Stimulated activated CD4-positive, alpha-beta T cell treated with anti-CD3 and anti-CD28 coated beads, Interleukin-1b, Interleukin-23, amount 100 ng/mL, for 1 hour (primary cell): ENCODE measurements at places on chromosomes 7 and 10.

- DNase-seq: no peak
Observed at GRCh38 chr7:136134503-136134902, 157.3 kb upstream of the MTPN start.

GRCh38 chr7:133364959-133365690 lies 112.2 kb downstream of the EXOC4 start:
- DNase-seq: no peak

DNA sequence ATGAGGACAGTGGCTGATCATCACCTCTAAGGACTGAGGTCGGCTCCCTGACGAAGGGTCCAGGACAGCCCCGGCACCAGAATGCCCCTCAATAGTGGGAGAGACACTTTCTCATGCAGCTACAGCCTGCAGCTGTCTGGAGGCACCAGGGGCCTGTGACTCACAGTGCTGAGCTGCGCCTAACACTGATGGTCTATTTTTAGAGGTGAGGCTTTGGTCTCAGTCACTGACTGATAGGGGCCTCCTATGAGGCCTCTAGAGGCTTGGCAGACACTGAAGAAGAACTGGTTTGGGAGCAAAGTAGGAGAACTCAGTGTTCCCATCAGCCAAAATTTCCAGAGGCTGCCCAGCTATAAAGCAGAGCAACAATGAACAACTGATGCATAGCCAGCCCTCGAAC lies 130.1 kb downstream of the COBL start:
- no peak for DNase-seq

GRCh38 chr10:132375116-132375794 lies 21.7 kb upstream of the PWWP2B start:
- DNase-seq: no peak

DNA sequence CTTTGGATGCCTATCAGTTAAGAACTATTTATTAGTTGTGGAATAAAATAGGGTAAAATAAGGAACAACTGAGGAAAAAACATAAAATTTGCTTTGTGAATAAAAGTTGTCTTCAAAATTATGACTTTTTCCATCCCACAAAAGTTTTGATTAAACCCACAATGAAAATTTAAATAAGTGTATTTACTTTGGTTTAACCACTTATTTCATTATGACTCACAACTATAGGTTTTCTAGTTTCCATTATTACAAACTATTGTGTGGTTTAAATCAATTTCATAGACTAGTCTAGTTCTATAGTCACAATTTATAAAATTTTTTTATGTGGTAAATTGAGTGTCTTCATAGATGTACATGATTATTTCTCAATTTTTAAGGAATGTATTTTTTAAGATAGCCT lies 116.6 kb downstream of the EGFR start:
- DNase-seq: no peak

- no peak for DNase-seq
Observed at GRCh38 chr7:139976838-139977656, 85.7 kb downstream of the PARP12 start.
